ENCODE measurements at places on chromosomes 5 and 9. TPM values are rescaled to one million over a fixed set of nuclear protein-coding genes. Genes with fewer than 3 reads are reported as not detected.

- no peak for DNase-seq
Measured at GRCh38 chr5:157451806-157452205, 8.2 kb upstream of the NIPAL4 start.

DNA sequence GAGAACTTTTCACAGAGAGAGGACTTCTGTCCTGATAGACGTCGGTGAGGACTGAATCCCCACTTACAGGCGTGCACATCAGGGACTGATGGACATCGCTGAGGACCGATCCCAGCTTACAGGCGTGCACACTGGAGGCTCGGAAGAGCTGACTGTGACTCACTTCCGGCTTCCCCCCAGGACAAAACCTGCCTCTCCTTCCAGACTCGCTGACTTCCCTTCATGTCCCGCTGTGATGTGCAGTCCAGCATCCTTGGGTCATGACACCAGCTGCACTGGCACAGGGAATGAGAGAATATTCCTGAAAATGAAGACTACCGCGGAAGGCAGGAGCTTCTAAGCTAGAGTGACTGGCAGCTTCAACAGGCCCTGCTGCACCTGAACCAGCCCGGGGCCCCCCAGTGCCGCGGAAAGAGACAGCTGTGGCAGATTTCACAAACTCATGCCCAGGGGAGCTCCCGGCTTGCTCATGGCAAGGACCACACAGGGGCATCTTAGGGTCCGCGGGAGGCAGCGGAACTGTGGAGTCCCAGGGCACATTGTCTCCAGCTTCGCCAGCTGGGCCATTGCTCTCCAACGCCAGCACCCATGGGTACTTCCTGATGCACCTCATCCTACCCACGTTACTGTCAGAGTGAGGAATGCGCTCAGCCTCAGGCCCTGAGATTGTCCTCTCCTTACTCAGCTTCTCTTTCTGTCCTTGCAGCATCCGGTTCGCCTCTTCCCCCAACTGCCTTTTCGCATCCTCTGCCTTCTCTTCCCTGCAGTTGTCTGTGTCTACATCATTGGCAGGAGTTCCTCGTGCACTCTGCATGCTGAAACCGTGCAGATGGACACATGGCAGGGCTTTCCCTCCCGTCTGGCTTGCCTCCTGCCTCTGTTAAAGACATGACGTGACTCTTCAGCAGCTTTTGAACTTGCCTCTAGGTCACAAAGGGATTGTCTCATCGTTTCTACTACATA is 29.5 kb downstream of the SURF6 start:
- peak; percentile 76 for DNase-seq

DNA sequence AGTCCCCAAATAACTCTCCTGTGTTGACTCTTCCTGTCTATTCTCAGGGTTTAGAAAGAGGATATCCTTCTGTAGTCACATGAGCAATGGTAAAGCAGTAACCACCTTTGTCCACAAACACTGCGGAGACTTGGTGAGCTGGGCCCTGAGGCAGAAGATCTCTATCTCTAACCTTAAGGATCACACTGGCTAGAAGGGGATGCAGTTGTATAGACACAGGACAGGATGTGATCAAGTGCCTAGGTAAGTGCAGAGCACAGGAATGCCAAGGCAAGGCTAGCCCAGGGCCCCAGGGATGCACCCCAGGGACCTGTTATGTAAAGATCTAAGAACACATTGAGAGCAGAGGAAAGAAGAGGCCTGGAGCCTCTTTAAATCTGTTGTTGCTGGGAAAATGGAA is 610.5 kb downstream of the IRX1 start:
- DNase-seq, result no peak

RPL12 gene
- total RNA-seq, result 2,254 TPM

SWI5 gene
- 72.8 TPM for total RNA-seq

GRCh38 chr9:2257248-2257929 is 242.2 kb downstream of the SMARCA2 start:
- DNase-seq, result no peak

- DNase-seq, result no peak
Measured at GRCh38 chr5:124654418-124654817, 92.0 kb downstream of the ZNF608 start.

- no peak for DNase-seq
Measured at GRCh38 chr9:68768619-68769018, 63.6 kb downstream of the PIP5K1B start.

- DNase-seq, result peak; percentile 90
Measured at GRCh38 chr9:121956808-121957207, 136.3 kb downstream of the TTLL11 start.

DNA sequence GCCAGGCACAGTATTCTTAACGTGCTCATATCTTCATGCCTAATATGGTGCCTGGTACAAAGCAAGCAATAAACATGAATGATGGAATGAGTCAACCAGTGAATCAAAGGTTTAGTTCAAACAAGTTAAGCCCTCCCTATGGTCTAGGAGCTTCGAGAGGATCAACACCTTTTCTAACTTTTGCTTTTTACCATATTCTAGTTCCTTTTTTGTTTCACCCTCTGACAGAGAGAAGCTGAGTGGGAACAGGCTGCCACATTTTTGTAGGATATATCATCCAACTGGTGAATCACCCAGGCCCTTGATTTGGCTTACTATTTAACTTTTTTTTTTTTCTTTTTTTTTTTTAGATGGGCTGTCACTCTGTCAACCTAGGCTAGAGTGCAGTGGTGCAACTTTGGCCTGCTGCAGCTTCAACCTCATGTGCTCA is 39.3 kb upstream of the TNC start:
- peak; percentile 86 for DNase-seq

OLFML2A gene
- 3.9 TPM for total RNA-seq

DNA sequence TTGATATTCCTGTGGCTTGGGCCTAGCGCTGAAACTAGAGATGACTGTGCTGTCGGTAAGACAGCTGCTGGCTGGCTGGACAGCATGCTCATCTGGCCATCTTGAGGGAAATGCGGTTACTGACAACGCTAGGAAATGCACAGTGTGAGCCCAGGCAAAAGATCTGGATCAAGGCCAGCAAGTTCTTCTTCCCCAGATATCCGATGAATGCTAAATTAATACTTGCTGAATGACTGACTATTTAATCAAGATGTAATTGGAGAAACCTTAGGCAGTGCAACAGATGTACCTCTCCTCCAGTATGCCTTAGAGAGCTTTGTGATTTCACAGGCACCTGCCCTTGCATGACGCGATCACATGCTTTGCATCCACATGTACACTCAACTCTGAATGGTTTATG is 659.1 kb downstream of the EFNA5 start:
- peak; percentile 6 for DNase-seq

DNA sequence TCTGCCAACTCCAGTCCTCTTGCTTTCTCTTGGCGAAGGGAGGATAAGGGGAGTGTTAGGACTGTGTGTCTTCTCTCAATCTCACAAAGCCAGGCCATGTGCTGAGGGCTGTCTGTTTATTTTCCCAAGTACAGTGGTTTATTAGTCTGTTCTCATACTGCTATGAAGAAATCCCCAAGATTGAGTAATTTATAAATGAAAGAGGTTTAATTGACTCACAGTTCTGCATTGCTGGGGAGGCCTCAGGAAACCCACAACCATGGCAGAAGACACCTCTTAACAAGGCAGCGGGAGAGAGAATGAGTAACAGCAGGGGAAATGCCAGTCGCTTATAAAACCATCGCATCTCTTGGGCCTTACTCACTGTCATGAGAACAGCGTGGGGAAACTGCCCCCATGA is 36.2 kb upstream of the CKS2 start:
- peak; percentile 68 for DNase-seq

DNA sequence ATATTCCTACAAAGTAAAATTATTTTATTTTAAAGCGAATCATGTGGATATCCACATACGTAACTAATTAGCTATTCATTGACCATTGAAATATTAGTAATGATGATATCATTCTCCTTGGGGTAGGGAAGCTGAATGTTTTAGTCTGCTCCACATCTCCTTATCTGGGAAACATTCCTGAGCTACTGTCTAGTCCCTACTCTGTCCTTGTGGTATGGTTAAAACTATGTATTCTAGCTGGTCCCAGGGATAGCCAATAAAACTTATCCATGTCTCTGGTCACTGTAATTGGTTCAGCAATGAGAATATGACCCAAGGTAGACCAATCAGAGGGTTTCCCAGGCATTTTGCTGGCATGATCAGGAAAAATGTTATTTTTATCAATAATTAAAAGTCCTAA is 76.0 kb upstream of the DAP start:
- DNase-seq, result no peak

- no peak for DNase-seq
Measured at GRCh38 chr5:152465140-152465539, 60.1 kb upstream of the NMUR2 start.

RNF44 gene
- 9.5 TPM for total RNA-seq

- peak; percentile 71 for DNase-seq
Measured at GRCh38 chr5:160169326-160169725, 50.1 kb upstream of the PWWP2A start.

FABP6 gene
- total RNA-seq, result 5.7 TPM

DNA sequence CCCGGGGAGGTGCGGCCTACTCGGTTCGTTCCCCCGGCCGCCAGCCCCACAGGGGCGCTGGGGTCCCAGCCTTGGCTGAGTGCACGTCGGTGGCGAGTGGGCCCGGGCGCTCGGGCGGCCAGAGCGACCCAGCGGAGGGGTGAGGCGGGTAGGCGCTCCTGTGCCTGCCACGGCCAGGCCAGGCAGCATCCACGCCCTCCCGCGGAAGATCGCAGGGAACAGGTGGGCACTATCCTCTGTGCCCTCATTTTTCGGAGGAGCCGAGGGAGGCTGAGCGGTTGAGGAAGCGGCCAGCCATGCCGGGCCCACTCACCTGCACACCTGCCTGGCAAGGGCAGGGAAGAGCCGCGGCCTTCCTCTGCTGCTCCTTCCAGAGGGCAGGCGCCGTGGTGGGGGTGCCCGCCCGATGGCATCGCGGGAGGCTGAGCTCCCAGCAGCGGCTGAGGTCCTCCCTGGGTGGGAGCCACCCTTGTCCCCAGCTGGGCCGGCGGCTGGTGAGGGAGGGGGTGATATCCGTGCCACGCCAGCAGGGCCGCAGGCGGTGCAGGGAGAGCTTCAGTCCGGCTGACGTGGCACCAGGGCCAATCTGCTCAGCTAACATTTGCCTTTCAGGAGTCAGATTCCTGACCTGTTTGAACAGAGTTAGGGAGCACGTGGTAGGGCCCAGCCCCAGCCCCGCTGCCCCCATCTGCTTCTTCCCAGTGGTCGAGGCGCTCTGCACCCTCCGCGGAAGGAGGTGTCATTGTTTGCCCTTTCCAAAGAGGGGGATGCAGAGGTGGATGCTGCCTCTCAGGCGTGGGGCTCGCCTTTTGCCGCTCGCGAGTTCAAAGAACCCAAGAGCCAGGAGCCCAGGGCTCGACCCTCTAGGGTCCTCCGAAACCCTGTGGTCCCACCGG is 1.6 kb upstream of the SEC16A start:
- DNase-seq, result peak; percentile 80

DNA sequence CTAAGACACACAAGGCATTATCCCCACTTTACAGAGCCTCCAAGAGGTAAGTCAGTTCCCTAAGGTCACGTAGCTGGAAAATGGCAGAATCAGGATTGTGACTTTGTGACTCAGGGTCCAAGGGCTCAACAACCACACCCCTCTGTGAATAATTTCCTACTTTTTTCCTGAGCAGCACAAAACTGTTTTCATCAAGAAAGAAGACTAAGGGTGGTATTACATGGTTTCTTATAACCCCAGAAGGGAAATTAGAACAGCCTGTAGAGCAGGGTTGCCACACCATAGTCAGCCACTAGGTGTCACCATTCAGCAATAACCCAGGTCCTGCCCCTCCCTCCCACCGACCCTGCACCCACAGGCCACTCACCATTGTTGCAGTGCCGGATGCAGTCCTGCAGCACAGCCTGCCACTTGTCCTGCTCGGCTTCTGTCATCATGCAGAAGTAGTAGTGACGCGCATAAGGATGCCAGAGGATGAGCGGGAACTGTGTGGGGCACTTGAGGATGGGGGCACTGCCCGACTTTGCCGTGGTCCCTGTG is 72.1 kb downstream of the LRSAM1 start:
- DNase-seq, result no peak

SOX30 gene
- total RNA-seq, result 0.11 TPM

GRCh38 chr5:107063511-107063910 is 607.2 kb downstream of the EFNA5 start:
- DNase-seq, result no peak

GRCh38 chr9:103755986-103756385 is 338.1 kb upstream of the SMC2 start:
- no peak for DNase-seq

DNA sequence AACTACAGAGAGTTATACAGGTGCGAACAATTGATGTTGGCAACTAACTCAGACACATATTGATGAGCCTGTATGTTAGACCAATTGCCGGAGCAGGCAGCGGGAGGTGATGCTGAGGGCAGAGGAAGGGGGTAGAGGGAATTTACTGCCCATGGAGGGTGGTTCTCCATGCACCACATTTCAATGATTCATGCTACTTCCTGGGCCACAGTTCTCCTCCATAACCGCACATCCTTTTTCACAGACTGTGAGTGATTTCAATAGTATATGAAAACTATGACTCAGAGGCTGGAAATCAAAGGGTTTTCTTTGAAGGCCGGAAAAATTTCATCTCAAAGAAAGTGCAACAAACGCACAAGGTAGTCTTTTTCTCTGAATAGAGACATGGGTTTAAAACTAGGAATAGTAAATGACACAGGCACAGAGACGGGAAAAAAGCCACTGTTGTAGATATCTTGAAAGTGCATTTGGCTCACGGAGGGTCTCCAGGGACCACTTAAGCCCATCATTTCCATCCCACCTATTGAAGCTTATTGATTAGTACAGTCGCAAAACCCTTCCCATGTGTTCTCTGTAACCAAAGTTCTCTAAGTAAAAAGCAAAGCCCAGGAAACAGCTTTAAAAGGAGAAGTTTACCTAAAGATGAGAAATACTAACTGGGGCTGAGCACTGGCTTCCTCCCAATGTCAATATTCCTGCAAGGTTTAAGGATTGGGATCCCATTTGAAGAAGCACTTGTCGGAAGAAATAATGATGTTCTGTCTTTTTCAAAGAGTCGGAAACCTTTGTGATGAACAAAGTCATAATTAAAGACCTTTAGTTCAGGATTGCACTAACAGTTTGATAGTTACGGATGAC is 28.0 kb upstream of the ADAM19 start:
- DNase-seq, result peak; percentile 94

ADRB2 gene
- total RNA-seq, result 3.7 TPM

GRCh38 chr9:79489261-79490000 is 82.3 kb upstream of the TLE4 start:
- peak; percentile 79 for DNase-seq

GABRA1 gene
- total RNA-seq, result 9.7 TPM

GRCh38 chr9:89617978-89618377 is 13.2 kb downstream of the GADD45G start:
- no peak for DNase-seq

SLC2A8 gene
- 11.4 TPM for total RNA-seq

DNA sequence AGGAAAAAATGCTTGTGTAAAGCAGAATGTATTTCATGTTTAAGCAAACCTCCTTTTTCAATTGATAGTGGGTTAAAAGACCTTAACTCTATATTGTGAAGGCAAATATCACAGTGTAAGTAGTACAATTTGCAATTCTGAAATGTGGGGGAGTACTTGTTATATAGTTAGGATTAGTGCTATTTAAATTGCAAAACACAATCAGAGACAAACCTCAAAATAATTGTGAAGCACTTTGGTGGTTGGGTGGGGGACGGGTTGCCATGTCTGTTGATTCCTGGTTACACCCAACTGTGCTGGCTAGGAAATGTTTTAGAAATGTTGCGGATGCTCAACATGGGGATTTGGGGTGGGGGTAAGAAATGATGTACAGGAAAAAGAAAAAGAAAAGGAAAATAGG is 37.4 kb downstream of the EGFLAM start:
- no peak for DNase-seq

- DNase-seq, result no peak
Measured at GRCh38 chr9:16901590-16901989, 31.1 kb upstream of the BNC2 start.

SOHLH1 gene
- not detected for total RNA-seq

GRCh38 chr9:136571531-136571930 is 25.7 kb upstream of the NOTCH1 start:
- DNase-seq, result no peak

FBP2 gene
- total RNA-seq, result not detected

Measured in Daoy (cell line).